NCI-H524 treated with DMSO at 0.1 percent for 48 hours (cell line): ENCODE measurements at places on chromosomes 1 and 21.
A peak's percentile ranks its signal among the peaks of the same experiment; 100 is the strongest.

DNA sequence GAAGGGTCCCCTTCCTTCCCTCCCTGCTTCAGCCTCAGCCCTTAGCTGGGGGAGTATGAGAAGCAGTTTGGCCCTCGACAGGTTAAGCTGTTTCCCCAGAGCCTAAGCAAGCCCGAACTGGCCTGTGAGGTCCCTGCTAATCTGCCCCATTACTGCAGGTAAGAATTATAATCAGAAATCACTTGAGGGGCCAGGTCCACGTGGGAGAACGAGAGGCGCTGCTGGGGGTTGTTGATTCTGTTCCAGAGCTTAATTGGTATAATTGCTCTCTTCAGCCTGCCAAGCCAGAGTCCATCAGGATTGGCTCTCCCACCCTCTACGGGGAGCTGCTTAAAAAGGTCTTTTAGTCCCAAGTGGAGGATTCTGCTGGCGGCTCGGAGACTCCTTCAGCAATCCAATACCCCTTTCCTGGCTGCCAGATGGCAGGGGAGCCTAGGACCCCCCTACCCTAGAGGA is 70.8 kb downstream of the UBE2T start:
- DNase-seq, result peak; percentile 94

- no peak for DNase-seq
These were observed 6.4 kb downstream of the ZC3H12A start for GRCh38 chr1:37480581-37481288.

DNA sequence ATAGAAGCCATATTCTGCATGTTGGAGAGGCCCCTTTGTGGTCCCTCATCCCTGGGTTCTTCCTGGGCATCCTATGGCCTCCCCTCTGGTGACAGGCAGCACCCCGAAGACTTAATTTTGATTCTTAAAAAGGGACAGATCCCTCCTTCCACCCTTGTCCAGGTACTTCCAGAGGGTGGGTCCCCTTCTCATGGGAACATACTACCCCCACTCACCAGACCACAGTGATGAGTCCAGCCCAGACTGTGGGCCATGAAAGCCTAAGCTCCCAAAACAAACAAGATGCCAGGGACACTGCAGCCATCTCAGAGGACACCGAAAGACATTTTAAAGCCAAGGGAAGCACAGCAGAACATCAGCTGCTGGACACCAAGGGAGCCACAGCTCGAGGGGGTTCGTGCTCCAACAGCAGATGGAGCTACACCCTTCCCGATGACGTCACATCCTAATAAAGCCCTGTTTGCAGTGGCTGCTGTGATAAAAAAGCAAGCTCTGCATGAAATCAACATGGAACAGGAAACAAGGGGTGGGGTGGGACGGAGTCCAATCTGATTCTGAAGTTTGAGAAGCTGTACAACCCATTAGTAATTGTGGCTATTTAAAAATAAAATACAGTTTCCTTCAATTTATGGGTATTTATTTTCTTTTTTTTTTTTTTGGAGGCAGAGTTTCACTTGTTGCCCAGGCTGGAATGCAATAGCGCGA is 32.4 kb downstream of the GNB1 start:
- DNase-seq, result no peak

DNA sequence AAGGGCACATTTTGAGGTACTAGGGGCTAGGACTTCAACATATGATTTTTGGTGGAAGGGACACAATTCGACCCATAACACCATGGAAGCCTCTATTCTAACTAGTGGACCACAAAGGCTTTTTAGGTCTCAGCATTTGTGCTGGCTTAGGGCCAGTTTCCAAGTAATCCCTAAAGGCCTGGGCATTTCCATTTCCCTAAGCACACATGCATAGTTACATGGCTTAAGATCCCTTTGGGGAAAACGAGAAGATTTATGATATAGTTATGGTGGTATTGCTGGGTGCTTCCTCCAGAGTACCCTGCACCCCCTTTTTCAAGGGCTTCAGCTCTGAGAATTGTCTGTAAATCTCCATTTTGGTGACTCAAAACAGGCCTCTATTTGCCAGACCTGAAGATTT is 28.2 kb upstream of the TMEM54 start:
- DNase-seq, result no peak

DNA sequence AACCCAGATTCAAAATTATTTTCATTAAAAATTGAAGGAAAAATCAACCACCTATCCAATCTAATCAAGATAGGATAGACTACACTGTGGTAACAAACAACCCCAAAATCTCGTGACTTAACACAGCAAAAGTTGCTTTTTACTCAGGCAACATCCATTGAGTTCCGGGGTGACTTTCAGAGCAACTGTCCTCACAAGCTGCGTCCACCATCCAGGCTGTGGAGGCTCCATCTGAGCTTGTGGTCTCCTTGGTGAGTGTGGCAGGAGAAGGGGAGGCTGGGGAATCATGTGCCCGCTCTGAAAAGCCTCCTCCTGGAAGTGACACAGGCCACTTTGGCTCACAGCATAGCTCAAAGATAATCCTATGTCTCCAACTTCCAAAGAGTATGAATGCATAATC is 52.4 kb downstream of the CD2 start:
- DNase-seq, result no peak

GRCh38 chr21:45523411-45524101 is 18.7 kb downstream of the SLC19A1 start:
- no peak for DNase-seq

GRCh38 chr1:170126696-170127095 is 19.1 kb upstream of the NTMT2 start:
- no peak for DNase-seq

GRCh38 chr1:153542956-153543711 is 2.4 kb upstream of the S100A5 start:
- no peak for DNase-seq

GRCh38 chr1:90768098-90768497 is 51.0 kb upstream of the BARHL2 start:
- no peak for DNase-seq

- no peak for DNase-seq
These were observed 52.9 kb downstream of the LRRC8D start for GRCh38 chr1:89873770-89874169.

GRCh38 chr1:89721351-89721750 is 88.4 kb downstream of the LRRC8C start:
- DNase-seq, result no peak

DNA sequence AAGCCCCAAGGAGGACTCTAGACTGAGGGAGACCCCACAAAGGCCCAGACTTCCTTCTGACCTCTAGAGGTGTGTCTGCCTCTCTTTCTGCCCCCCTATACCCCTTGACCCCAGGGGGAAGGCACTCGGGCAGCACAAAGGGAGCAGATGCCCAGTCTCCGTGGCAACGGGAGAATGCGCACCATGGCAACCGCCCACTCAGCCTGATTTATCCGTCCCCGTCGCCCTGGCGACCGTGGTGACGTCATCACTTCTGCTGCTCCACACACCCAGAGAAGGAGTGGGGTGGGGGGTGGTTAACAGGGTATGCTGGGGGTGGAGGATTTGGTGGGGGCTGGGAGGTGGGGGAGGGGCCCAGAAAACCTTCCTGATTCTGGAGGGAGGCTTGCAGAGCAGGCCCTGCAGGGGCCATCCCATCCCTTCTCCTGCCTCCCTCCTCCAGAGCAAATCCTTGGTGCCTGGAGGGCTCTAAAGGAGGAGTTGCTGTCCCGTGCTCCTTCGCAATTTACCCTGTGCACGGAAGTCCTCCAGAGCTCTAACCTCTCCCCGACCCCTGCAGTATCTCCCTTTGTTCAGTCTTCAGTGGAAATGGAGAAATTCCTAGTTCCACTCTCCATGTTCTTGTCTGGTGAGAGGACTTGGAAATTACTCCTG is 6.3 kb downstream of the CELF3 start:
- DNase-seq, result peak; percentile 58

DNA sequence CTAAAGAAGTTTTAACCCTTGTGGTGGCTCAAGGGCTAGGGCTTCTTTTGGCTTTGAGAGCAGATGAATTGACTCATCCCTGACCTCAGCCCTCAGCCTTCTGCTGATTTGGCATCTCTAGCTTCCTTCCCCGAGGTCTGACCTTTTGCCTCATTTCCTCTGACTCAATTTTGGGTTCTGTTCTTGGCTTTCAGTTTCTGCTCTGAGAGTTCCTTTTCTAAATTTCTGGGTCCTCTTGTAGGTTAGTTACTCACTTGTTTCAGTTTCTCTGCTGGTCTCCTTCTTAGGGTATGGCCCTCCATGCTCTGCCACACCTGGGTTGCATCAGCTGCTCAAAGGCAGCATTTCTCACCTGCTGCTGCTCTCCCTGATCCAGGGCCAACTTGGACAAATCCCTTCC is 19.4 kb downstream of the PDE4B start:
- DNase-seq, result no peak

DNA sequence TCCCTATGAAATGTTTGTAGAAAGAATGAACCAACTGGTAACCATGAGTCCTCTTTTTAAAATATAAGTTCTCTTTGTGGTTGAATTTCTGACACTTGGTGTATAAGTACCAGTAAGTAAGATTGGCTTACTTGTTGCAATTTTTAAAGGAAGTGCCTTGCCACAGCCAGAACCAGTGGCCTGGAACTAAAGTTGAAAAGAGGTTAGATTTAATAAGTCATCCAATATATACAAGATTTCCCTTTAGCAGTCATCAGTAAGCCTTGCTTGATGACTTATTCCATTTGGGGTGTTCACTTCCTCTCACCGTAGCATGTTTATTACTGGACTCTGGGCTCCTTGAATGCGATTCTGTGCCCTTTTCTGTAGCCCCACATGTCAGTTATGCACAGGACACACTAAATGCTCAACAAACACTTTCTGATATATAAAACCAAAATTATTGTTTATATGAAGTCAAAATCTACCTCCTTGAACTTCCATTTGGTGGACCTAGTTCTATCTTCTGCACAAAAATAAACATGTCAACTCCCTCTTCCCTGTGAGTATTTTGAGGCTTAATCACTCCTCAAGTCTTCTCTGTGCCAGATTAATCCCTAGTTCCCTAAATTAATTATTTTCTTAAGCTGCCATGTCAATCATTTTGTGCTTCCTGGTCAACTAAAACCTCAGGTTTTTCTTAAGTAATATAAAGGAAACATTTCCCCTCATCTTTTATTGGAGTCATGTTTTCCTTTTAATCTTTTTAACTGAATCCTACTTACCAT is 218.1 kb downstream of the ST6GALNAC3 start:
- DNase-seq, result no peak

DNA sequence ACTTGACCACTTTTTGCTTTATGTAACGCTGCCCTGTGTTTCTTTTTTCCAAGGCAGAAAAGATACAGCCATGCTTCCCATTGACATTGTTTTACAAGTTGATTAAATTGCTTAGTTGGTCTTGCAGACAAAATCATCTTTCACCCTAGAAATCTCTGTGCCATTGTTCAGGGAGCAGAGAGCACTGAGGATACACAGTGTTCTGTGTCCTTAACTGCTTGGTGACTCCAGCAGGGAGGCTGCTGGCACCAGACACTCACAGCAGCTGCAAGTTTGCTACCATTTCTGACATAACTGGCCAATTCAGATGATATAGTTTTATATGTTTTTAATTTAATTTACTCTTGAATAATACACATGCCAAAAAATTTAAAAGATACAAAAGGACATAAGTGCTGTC is 118.7 kb downstream of the RGS2 start:
- DNase-seq, result no peak

- DNase-seq, result peak; percentile 85
These were observed 279.5 kb downstream of the DSCAM start for GRCh38 chr21:40567501-40567900.

DNA sequence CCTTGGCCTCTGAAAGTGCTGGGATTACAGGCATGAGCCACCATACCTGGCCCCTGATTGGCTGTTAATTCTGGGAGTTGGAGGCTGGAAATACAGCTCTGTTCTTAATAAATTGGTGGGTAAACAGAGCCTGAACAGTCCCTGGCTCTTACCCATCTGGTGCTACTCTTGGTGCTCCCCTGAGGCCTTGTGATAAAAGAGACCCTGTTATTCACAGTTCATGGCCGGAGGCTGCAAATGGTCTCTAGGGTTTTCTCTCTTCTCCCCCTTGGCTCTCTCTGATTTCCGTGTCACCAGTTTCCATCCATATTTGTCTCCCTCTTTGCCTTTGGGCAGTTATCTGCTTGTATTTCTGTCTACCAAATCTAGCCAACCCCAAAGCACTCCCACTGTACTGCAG is 17.2 kb downstream of the NFASC start:
- no peak for DNase-seq

- DNase-seq, result no peak
These were observed 39.6 kb upstream of the GPR52 start for GRCh38 chr1:174408146-174408545.

- no peak for DNase-seq
These were observed 95.9 kb downstream of the EPHB2 start for GRCh38 chr1:22806584-22806983.

DNA sequence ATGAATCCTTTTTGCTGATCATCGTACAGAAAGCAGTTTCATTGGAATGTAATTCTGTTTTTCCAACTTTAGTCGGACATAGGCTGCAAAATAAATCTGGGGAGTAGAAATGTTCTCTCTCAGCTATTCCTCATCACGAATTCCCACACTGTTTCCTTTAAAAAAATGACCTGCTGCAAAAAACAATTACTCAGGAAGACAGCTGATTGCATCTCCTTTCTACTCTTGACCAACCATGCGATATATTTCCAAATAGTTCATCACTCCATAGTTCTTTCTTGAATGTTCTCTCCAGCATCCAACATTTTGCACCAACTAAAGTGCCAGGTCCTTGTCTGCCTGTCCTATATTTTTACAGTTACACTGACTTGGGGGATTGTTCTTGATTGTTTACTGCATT is 96.4 kb downstream of the S1PR1 start:
- no peak for DNase-seq

GRCh38 chr1:238647877-238648276 is 738.5 kb upstream of the CHRM3 start:
- no peak for DNase-seq

DNA sequence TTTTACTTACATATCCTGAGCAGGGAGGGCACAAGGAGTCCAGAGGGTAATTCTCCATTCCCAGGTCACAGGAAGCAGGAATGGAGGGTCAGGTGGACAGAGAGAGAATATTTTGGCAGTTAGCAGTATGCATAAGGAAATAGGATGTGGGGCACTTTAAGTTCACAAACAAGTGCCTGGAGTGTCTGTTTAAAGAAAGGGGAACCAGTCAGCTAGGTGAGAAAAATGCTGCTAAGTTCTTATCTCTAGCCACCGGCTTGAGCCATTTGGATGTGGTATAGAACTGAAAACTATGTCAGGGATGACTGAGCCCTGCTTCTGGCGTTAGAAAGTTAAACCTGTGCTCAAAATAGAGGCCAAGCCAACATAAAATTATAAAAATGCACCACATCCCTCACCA is 739.7 kb upstream of the NCAM2 start:
- DNase-seq, result no peak

DNA sequence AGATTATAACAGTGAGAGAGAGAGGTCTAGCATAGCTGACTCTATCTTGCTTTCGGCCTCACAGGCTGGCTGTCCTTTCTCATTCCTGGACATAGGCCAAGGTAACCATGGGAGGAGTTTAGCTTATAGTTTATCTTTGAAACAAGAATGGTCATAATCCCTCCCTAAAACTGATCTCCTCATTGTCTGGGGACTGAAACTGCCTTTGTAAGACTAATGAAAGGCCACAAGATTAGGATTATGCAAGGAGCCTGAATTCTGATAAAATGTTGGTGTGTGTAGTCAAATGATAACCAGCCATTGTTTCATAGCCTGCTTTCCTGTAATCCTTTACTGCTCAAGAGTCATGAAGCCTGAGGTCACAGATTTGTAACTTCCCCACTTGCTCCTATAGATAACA is 131.9 kb upstream of the LYPLAL1 start:
- no peak for DNase-seq

GRCh38 chr1:63882048-63882704 is 108.4 kb downstream of the ROR1 start:
- no peak for DNase-seq

- DNase-seq, result no peak
These were observed 153.9 kb upstream of the GREM2 start for GRCh38 chr1:240765732-240766363.

- no peak for DNase-seq
These were observed 7.1 kb downstream of the IGSF9 start for GRCh38 chr1:159938211-159938852.
